SW480 (cell line): ENCODE measurements at places on chromosomes 1 and 21.

DNA sequence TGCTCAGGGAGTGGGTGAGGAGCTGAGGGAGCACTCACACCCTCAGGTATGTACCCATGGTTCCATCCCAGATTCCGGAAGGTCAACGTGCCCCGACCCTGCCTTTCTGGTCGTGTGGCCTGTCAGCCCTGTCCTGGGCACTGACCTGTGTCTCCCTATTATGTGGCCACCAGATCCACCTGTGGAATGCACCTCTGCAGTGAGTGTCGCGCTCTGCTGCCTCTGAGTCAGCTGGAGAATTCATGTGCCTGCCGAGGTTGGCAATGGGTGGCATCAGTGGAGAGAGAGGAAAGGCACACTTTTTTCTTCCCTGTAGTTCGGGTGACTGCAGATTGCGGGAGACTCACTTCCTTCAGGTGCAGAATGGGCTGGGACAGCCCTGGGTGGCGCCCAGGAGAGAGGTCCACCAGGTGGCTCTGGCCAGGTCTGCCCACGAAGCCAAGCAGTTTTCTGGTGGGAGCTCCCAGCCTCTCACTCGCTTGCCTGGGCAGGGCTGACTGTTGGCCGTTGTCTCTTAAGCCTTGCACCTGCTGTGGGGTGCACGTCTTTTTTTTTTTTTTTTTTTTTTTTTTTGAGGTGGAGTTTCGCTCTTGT, 176.1 kb upstream of the TMEM51 start:
- DNase-seq = peak; percentile 62

DNA sequence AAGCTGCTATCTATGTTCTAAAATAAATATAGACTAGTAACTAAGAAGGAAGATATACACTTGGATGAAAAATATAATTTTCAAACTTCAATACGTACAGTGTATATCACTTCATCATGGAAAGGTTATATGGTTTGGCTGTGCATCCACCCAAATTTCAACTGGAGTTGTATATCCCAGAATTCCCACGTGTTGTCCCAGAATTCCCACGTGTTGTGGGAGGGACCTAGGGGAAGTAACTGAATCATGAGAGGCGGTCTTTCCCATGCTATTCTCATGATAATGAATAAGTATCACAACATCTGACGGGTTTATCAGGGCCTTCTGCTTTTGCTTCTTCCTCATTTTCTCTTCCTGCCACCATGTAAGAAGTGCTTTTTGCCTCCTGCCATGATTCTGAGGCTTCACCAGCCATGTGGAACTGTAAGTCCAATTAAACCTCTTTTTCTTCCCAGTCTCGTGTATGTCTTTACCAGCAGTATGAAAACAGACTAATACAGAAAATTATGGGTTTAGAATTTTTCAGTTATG, 10.7 kb downstream of the NEGR1 start:
- no peak for DNase-seq

- peak; percentile 71 for DNase-seq
Measured at GRCh38 chr1:162056043-162056442, 13.4 kb upstream of the NOS1AP start.

- no peak for DNase-seq
Measured at GRCh38 chr1:14259191-14259757, 339.2 kb upstream of the KAZN start.

- DNase-seq = no peak
Measured at GRCh38 chr1:202856014-202856413, 32.9 kb downstream of the RABIF start.

GRCh38 chr1:5934058-5934884, 58.0 kb downstream of the NPHP4 start:
- DNase-seq = no peak

DNA sequence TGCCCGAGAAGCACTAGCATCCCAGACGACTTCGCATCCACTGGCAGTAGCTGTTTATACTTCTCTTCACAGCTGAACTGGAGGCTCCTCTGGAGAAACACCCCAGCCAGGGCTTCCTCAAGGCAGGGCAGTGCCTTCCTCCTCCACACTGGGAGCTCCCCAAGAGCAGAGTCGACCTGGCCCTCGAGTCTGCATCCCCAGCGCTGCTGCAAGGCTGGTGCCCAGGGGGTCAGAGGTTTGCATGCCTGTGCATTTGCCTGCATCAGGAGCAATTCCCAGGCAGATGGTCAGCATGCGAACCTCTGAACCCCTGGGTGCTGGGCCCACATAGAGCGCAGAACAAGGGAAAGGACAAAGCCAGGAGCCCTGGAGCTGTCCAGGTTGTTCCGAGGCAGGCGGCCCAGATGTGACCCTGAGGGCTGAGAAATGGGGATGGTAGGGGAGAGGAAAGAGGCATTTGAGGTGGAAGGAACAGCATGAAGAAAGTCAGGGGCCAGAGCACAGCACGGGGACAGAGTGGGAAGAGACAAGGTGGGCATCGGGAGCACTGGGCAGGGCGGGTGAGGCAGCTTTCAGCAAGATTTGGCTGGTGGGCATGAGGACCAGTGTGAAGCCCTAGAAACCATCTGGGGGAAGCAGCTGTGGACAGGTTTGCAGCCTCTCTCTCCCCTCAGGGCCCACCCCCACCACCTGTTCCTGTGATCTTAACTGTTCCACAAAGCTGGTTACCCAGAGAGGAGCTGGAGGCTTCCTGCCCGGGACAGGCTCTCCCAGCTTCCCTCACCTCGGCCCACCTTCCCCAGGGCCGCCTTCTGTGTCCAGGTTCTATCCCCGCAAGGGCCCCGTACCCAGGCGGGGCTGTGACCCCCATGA, 6.4 kb upstream of the S100A8 start:
- DNase-seq = no peak

DNA sequence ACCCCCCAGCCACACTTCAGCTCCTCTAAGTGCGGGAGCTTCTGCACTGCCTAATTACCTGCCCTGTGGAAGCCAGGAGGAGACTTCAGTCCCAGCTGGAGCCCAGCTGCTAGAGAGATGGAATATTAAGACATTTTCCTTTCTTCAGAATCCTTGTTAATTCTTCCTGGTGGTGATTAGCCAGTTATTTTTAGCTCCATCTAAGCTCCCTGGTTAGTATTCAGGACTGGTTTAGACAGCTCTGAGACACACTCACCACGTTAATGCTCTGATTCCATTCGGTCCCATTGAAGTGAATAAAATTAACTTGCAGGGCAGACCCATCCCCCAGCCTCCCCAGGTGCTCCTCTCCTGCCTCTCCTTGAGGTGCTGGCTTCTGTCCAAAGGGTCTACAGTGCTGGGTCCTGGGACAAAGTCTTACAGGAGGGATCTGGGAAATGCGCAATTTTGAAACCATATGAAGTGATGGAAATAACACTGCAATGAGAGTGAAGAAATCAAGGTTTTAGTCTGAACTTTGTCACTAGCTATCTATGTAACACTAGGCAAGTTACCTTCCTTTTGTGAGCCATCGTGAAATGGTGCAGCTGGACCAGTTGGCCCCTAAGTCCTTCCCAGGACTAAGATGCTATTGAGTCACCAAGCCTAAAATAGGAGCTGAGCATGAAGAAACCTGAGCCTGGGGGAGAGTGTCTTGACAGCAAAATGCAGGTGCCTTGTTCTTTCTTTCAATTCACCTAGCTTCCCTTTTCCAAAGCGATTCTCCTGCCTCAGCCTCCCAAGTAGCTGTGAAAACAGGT, 117.4 kb upstream of the ATP1A1 start:
- DNase-seq = no peak

DNA sequence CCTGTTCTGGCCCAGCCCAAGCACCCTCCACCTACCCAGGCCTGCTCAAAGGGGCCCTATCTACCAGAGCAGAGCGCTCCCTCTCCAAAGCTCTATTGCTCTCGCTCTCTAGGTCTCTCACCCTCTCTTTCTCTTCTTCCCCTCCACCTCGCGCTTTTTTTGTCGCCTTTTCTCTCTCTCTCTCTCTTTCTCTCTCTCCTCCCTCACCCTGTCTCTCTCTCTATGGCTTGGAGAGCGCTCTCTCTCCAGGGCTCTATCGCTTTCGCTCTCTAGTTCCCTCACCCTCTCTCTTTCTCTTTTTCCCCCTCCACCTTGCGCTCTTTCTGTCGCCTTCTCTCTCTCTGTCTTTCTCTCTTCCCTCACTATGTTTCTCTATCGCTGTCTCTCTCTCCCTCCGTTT, 3.4 kb upstream of the ZNF678 start:
- DNase-seq = no peak

DNA sequence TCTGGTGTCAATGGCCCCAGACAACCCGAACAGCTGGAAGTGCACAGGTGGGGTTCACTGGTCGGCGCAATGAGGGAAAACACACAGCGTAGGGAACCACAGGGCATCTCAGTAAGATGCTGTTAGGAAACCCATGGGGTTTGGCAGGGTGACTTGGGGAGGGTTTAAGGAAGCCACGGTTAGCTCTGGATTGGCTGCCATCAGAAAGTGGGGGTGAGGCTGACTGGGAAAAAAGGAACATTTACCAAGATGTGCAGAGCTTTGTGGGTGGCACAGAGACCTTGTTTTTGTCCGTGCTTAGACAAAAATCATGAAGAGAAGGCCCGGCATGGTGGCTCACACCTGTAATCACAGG, 11.0 kb downstream of the ALDH4A1 start:
- DNase-seq = no peak

DNA sequence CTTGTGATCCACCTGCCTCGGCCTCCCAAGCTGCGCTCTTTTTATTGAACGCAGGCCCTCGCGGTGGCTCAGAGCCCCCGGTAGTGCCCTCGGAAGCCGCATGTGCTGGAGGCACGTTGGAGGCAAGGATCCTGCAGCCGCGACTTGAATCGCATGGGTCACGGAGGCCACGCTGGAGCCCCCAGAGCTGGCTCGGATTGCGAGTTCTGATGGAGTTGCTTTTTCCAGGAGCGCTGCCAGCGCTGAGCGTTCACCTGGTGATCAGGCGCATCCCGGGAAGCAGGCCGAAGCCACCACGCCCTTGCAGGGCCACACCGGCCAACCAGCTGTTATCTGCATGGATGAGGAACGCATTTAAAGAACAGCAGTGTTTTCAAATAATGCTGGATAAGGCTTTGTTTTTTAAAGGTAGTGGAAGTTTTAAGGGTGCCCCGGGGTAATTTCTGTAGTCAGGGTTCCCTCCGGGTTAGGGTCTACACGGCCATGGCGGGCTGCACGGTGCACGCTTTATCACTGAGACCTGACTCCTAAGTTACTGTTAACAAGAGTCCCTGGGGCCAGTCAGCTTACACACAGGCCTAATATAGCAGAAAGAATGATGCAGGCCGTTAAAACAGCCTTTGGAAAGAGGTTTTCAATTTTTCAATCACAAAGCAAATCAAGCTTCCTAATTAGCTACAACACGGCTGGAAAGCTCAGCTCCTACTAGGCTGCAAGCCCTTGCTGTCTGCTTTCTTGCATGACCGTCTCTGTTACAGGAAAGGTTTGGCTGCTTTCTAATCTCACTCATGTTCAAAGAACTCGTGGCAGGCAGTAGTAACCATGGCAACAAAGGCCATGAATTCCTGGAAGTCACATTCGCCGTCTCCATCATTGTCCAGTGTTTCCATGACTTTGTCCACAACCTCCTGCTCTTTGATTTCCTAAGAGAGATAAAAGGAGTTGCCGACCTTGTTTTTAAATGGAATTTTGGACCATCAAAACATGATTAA, 6.0 kb downstream of the S100B start:
- DNase-seq = peak; percentile 23

- no peak for DNase-seq
Measured at GRCh38 chr1:20666146-20666545, 5.0 kb upstream of the DDOST start.

- no peak for DNase-seq
Measured at GRCh38 chr1:118340928-118341910, 156.2 kb upstream of the SPAG17 start.

DNA sequence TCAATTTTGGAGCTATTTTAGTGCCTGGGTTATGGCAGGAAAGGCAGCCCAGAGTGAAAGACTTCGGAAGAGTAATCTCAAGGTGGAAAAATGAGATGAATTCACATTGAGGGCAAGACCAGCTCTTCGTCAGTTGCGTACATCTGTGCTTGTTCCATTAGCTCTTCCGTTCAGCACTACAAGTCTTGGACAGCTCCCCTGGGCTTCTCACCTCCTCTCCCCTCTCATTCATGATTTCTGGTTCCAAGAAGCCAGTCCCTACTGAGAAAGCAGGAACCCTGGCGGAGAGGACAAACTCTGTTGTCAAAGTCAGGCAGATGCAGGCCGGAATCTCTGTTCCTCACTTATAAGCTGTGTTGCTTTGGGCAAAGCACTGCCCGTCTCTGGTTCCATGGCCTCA, 76.5 kb downstream of the ACTL8 start:
- peak; percentile 22 for DNase-seq

GRCh38 chr1:175540896-175541645, 202.3 kb downstream of the TNR start:
- no peak for DNase-seq

DNA sequence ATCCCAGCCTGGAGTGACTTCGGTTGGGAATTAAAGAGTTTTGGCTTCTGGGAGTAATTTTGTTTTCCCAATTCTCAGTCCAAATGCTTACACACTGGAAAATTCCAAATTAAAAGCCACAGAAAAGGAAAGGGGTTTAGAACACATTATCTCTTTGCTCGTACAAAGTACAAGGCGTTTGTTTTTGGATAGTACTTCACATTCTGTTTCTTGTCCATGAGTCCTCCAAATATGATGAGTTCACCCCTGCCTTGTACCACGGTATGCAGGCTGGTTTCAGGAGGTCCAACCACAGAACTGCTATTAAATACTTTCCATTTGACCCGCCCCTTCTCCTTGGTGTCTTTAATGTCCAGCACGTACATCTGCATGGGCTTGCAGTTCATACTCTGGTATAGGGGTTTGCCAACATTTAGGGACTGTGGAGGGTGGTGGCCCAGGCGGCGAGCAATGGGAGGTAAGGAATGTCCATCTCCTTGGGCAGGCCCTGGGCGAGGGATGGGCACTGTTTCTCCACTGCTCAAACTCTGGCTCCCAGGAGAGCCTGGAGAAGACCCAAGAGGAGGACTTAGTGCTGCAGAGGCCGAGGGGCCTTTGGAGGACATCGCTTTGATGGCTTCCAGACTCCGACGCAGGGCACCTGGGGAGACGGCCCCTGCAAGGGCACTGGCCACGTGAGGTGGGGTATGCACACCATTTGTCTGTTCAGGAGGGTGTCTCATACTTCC, 13.7 kb upstream of the CPLANE2 start:
- peak; percentile 62 for DNase-seq

DNA sequence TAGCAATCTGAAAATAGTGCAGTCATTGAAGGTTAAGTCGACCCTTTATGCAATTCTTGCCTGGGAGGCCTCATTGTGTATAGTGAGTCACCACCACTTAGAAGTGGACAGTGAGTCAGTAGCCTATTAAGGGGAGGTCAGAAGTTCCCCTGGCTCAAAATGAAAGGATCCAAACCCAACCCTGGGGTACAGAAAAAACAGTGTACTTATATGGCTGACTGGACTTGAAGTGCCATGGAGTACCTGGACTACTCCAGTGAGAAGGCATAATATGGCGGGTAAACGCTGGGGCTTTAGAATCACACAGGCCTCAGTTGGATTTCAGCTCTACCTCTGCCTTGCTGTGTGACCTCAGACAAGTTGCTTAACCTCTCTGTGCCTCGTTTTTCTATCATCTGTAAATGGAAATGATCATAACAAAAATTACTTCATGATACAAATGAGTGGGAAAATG, 2.2 kb upstream of the BCL9 start:
- DNase-seq = peak; percentile 92

DNA sequence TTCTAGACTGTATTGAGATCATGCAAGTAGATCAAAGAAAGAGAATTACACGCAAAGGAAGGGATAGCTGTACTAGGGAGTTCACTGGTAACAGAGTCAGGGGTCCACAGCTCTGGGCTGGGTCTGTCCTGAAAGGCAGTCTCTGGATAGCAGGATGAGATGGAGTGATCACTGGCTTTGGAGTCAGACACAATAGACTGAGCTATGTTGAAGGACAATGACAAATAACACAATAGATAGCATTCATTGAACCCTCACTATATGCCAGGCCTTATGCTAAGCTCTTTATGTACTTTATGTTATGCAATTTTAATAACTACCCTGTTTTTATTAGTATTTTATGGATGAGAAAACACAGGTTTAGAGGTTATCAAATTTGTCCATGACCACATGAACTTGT, 10.0 kb upstream of the DNAJC6 start:
- DNase-seq = no peak
